ENCODE measurements at places on chromosomes 12 and 14. TPM values are rescaled to one million over a fixed set of nuclear protein-coding genes. Genes with fewer than 3 reads are reported as not detected.

SYCP3 gene
- 0.20 TPM for total RNA-seq

CISTR gene
- total RNA-seq = not detected

GALNT8 gene
- total RNA-seq = not detected

A2ML1 gene
- total RNA-seq = not detected

CPNE6 gene
- total RNA-seq = not detected
